ENCODE measurements at places on chromosomes 3 and 15.

DNA sequence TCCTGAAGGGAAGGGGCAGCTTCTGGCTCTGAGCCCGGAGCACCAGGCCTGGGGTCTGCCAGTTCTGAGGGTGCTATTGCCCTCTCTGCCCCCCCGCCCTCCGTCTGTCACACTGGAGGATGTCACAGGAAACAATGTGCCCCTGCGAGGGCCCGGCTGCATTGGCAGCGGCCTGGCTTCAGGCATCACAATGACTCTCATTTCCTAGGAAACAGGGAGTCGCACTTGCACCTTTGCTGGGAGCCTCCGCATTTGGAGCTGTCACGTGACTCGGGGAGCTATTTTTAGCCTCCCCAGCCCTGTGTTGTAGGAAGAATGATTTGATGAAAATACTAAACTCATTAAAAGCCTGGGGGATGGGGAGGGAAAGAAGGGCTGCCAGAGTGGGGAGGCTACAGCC is 518.9 kb downstream of the SHQ1 start:
- no peak for DNase-seq

DNA sequence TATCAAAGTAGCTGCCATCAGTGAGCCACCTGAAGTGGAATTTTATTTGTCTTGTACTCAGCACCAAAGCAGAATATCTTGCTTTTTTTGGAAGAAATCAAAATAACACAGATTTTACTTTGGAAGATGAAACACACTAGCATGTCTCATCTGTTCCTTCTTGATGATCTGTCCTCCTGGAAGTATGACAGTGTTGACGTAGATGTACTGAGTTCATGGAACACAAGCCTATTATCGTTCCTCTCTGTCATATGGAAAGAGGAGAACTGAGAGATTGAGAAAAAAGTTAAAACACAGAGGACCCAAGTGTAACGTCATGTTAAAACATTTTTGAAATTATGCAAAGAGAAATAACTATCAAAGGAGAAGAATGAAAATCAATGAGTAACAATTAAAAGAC is 340.2 kb downstream of the ROBO2 start:
- no peak for DNase-seq

DNA sequence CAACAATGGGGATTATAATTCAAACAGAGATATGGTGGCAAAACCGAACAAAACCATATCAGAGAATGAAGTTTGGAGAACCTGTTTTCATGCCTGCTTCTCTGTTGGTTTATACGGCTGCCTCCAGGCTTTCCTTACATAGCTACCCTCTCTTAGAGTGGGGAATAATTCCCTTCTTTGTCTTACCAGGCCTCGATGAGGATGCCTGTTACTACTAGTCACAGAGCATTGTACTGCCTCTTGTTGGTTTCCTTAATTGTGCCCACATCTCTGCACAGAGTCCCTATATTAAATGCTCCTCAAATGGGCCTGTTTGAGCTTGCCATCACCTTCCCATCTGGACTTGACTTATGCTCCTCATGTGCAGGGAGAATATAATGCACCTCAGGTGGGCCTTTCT is 92.9 kb downstream of the NCEH1 start:
- no peak for DNase-seq

- peak; percentile 47 for DNase-seq
These were observed 17.0 kb downstream of the THAP10 start for GRCh38 chr15:70875001-70875782.

Measured in fibroblast of the conjunctiva (primary cell).